B cell (primary cell): ENCODE measurements at places on chromosomes 11 and 22. TPM values are rescaled to one million over a fixed set of nuclear protein-coding genes. Genes with fewer than 3 reads are reported as not detected.
A peak's percentile ranks its signal among the peaks of the same experiment; 100 is the strongest.

Gene ARL2
- 43.4 and 44.4 TPM in 2 replicates for total RNA-seq

Gene KRTAP5-11
- not detected in 2 replicates for total RNA-seq

Gene SLC35F2
- 9.4 and 10.9 TPM in 2 replicates for total RNA-seq

Gene F2
- not detected in 2 replicates for total RNA-seq

DNA sequence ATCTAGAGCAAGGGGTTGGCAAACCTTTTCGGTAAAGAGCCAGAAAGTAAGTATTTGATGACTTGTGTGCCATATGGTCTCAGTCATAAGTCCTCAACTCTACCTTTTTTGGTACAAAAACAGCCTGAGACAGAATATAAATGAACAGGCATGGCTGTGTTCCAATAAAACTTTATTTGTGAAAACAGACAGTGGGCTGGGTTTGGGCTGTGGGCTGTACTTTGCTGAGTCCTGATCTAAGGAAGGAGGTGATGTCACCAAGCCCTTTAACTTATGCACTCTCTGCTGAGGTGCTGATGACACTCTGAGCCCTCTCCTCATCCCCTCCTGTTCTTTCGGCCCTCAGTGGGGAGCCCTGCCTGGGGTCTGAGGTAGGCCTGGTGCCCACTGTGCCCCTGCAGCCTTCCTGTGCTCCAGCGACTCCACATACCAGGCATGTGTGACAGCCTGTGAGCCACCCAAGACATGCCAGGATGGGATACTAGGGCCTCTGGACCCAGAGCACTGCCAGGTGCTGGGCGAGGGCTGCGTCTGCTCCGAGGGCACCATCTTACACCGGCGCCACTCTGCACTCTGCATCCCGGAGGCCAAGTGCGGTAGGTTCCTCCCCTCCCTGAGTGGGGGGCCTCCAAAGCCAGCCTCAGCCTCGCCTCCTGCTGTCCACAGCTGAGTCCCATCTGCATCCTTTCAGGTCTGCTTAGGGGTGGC is 85.9 kb upstream of the MYOD1 start:
- no peak overlapping the region for H3K4me3 ChIP-seq
- H3K27me3 ChIP-seq, result no peaks in the 10 kb centered on the region
- no peaks in the 10 kb centered on the region for H3K36me3 ChIP-seq
- no peaks in the 10 kb centered on the region for H3K4me1 ChIP-seq
- no peak for DNase-seq
- no peak overlapping the region for H3K27ac ChIP-seq

GRCh38 chr11:63855975-63856374 is 17.1 kb downstream of the MARK2 start:
- H3K4me3 ChIP-seq, result no peak overlapping the region
- no peak overlapping the region for H3K27ac ChIP-seq
- no peaks in the 10 kb centered on the region for H3K27me3 ChIP-seq
- peaks cover 10% of the 10 kb centered on the region for H3K4me1 ChIP-seq

Gene MMP1
- not detected in 2 replicates for total RNA-seq

Gene CEP164
- 48.7 and 54.8 TPM in 2 replicates for total RNA-seq

DNA sequence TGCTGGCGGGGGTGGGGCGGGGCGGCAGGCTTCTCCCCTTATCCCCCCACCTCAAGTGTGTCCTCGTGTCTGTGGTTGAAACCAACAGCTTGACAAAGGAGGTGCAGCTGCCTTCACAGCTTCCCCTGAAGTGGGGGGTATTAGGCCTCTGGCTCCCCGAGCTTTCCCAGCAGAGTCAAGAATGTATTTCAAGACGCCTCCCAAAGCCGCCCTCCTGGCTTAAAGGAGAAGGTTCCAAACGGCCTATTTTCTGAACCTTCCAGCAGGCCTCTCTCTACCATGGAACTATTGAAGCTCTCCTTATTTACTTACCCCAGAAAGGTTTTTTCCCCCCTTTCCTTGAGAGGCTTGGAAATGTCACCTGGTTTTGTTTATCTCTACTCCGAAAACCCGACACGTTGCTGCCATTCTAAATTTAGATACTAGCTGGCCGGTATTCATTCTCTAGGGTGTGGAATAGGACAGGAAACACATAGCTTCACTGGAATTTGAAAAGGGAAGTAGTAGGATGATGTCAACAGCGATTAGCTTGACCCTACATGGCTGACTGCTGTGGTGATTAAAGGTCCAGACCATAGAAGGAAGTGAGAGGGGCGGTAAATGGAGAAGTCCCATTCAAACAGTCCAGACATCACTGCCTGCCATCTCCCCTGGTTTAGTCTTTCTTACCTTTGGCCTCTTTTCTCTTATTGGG is 671 bp upstream of the PICALM start:
- no peaks in the 10 kb centered on the region for H3K27me3 ChIP-seq
- H3K4me1 ChIP-seq, result peaks cover 27% of the 10 kb centered on the region
- H3K36me3 ChIP-seq, result no peaks in the 10 kb centered on the region
- no peak for DNase-seq
- H3K27ac ChIP-seq, result peak overlapping the region; percentile 88

GRCh38 chr11:119491753-119492510 is 69.0 kb upstream of the THY1 start:
- no peaks in the 10 kb centered on the region for H3K27me3 ChIP-seq
- H3K4me3 ChIP-seq, result no peak overlapping the region
- DNase-seq, result no peak
- no peak overlapping the region for H3K27ac ChIP-seq

DNA sequence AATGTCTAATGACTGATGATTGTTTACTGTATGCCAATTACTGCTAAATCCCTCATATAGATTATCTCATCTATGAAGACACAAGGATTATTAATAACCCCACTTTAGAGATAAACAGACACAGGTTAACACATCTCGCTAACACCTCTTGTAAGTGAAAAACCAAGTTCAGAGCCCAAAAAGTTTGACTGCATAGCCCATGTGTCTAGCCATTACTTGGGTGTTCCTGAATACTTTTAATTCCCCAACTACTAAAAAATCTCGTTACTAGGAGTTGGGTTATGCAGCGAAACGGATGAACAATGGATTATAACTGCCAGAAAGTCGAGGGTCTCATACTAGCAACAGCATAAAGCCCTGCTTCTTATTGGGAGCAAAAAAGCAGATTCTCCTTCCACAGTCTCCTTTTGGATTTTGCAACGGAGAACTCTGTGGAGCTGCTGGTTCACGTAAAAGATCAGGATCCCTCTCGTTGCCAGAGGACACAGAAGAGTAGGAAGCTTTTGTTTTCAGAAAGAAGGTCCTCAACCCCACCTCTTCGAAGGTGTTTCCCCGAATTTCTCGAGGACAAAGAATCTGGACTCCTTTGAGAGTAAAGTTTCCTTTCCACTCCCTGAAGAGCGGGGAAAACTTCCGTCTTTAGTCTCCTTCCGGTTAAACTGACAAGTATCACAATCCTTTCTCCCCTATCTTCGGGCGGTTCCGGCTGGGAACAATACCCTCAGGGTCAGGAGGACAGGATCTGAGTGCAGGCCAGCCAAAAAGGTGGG is 979 bp downstream of the ZBED5 start:
- H3K36me3 ChIP-seq, result peaks cover 34% of the 10 kb centered on the region
- no peaks in the 10 kb centered on the region for H3K27me3 ChIP-seq
- peak; percentile 23 for DNase-seq
- peaks cover 23% of the 10 kb centered on the region for H3K4me1 ChIP-seq

- H3K27ac ChIP-seq, result no peak overlapping the region
- H3K4me3 ChIP-seq, result no peak overlapping the region
- peaks cover 7% of the 10 kb centered on the region for H3K27me3 ChIP-seq
- DNase-seq, result peak; percentile 43
Observed at GRCh38 chr11:67082071-67082791, 25.6 kb downstream of the RHOD start.

Gene MMP13
- not detected in 2 replicates for total RNA-seq

- H3K4me3 ChIP-seq, result no peak overlapping the region
- no peaks in the 10 kb centered on the region for H3K27me3 ChIP-seq
- H3K36me3 ChIP-seq, result no peaks in the 10 kb centered on the region
- DNase-seq, result no peak
- no peak overlapping the region for H3K27ac ChIP-seq
Observed at GRCh38 chr11:2760196-2760871, 60.5 kb upstream of the KCNQ1OT1 start.

Gene KRTAP5-10
- total RNA-seq, result 0.27 TPM in 1 of 2 replicates, not detected in the other

- no peak overlapping the region for H3K4me3 ChIP-seq
- DNase-seq, result no peak
- H3K27ac ChIP-seq, result no peak overlapping the region
- no peaks in the 10 kb centered on the region for H3K27me3 ChIP-seq
- no peaks in the 10 kb centered on the region for H3K4me1 ChIP-seq
Observed at GRCh38 chr11:32466279-32466915, 31.1 kb upstream of the WT1 start.

DNA sequence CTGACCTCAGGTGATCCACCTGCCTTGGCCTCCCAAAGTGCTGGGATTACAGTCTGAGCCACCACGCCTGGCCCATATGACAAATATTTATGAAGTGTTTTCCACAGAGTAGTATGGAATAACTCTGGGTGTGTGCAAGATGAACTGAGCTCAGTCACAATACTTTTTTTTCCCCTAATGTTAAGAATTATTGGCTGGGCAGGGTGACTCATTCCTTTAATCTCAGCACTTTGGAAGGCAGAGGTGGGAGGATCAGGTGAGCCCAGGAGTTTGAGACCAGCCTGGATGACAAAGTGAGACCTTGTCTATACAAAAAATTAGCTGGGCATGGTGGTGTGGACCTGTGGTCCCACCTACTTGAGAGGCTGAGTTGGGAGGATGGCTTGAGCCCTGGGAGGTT is 6.4 kb downstream of the PTPRJ start:
- peaks cover 2% of the 10 kb centered on the region for H3K36me3 ChIP-seq
- H3K27me3 ChIP-seq, result no peaks in the 10 kb centered on the region
- no peak overlapping the region for H3K4me3 ChIP-seq
- H3K27ac ChIP-seq, result no peak overlapping the region

GRCh38 chr22:36737776-36738175 is 34.2 kb upstream of the CACNG2 start:
- no peak overlapping the region for H3K27ac ChIP-seq
- H3K27me3 ChIP-seq, result peaks cover 20% of the 10 kb centered on the region
- H3K4me3 ChIP-seq, result no peak overlapping the region
- no peaks in the 10 kb centered on the region for H3K36me3 ChIP-seq
- H3K4me1 ChIP-seq, result no peaks in the 10 kb centered on the region

DNA sequence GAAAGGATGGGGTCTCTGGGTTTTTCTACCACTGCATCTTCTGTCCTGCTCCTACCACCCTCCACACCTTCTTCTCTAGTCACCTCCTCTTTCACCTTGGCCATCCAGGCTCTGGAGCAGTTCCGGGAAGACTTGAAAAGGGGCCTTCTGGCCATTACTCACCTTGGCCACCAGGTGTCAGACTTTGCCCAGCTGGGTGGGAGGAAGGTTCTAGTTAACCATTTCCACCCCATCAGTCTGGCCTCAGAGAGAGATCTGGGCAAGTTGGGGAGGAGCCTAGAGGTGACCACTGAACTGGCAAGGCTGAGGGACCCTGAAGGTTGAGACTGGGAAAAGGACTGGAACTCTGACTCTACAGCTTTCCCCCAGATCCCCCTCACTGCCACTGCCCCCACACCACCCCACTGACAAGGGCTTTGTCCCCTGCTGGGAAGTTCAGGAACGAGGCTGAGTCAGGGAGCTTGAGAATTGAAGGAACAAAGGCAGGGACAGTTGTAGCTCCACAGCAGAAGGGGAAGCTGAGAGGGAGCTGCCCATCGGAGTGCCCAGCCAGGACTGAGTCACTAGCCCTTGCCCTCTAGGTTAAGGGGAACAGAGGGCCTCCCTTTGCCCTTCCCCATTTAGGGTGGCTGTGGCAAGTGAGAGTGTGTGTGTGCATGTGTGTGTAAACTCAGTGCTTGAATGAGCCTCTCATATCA is 3.7 kb upstream of the POLD4 start:
- no peak overlapping the region for H3K4me3 ChIP-seq
- no peaks in the 10 kb centered on the region for H3K36me3 ChIP-seq
- H3K27ac ChIP-seq, result peak overlapping the region; percentile 94
- H3K4me1 ChIP-seq, result peaks cover 56% of the 10 kb centered on the region
- DNase-seq, result peak; percentile 80
- no peaks in the 10 kb centered on the region for H3K27me3 ChIP-seq

DNA sequence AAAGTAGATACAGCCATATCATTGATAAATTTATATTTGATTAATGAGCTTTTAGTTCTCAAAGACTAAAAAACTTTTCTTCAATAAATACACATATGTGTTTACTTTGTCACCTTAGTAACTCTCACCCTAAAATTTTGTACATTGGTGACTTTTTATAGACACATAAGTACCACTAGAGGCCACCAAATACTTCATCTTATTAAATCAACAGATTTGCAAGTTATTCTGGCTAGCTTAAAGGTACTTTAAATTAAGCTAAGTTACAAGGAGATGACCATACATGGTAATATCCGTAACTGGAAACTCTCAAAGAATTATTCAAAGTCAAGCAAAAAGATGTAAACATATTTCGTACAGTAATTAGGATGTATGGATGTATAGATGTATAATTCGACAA is 112.2 kb downstream of the SBF2 start:
- no peak overlapping the region for H3K27ac ChIP-seq
- DNase-seq, result no peak
- no peaks in the 10 kb centered on the region for H3K4me1 ChIP-seq
- no peaks in the 10 kb centered on the region for H3K36me3 ChIP-seq
- no peak overlapping the region for H3K4me3 ChIP-seq
- H3K27me3 ChIP-seq, result no peaks in the 10 kb centered on the region
